ENCODE measurements at places on chromosomes 12 and 14.
A peak's percentile ranks its signal among the peaks of the same experiment; 100 is the strongest.

GRCh38 chr12:6171409-6172015 is 28.7 kb upstream of the CD9 start:
- no peak for DNase-seq

- no peak for DNase-seq
These were observed 38.6 kb upstream of the NRXN3 start for GRCh38 chr14:78131616-78132015.

- DNase-seq = no peak
These were observed 45.1 kb downstream of the SSH1 start for GRCh38 chr12:108812324-108812723.

GRCh38 chr12:8913702-8914032 is 642 bp upstream of the PHC1 start:
- peak; percentile 58 for DNase-seq

GRCh38 chr12:107677671-107678070 is 7.9 kb upstream of the PWP1 start:
- DNase-seq = no peak

- DNase-seq = no peak
These were observed 41.9 kb upstream of the OASL start for GRCh38 chr12:121080909-121081308.

DNA sequence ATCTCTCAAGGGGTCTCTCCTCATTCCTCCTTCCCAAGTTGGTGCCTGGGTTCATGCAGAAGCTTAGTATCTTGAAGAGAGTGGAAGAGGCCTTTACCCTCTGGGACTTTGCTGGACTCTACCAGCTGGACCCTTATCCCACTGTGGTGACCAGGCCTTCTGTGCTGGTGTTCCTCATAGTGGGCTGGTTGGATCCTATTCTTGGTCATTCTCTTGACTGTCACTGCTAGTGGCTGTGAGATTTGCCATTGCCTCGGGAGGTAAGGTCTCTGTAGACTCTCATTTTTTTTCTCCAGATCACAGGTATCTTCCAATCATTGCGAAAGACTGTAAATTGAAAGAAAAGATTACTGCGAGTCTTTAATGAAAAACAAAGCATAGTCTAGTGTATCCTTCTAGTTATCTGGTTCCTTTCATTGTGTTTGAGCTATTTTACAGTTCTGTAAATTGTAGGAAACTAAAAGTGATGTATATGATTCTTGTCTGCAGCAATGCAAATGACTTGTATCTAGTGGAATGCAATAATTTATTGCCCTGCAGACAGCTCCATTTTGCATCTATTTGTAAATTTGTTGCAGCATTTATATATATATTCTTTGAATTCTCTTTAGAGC is 217.9 kb downstream of the AEBP2 start:
- no peak for DNase-seq

GRCh38 chr14:78509516-78509915 is 339.3 kb downstream of the NRXN3 start:
- DNase-seq = no peak

- DNase-seq = no peak
These were observed 31.1 kb downstream of the BEGAIN start for GRCh38 chr14:100556140-100556475.

- DNase-seq = no peak
These were observed 4.1 kb upstream of the KRT7 start for GRCh38 chr12:52228931-52229330.

DNA sequence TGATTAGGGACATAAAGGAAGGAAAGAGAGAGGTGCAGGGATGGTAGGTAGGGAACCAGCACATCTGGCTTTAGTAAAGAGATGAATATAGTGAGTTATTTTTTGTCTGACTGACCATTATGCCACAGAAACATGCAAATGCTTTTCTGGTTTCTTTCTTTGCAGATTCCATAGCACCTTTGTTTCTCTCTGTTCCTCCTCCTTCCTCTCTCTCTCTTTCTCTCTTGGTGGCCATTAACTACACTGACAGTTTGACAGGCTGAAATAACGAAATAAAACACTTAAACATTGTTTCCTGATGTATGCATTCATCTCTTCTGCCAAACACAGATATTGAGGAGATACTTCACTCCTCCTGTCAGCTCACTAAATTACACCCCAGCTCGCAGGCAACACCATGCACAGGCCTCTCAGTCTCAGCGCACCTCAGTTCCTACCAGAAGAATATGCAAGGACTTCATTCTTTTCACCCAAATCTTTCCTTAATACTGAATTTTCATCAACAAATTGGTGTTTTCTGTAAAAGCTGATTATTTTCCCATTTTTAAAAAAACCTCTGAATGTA is 406.9 kb upstream of the SOX5 start:
- no peak for DNase-seq

- no peak for DNase-seq
These were observed 175.8 kb downstream of the PAWR start for GRCh38 chr12:79514730-79515529.

GRCh38 chr12:10175846-10176636 is 2.8 kb upstream of the TMEM52B start:
- no peak for DNase-seq

DNA sequence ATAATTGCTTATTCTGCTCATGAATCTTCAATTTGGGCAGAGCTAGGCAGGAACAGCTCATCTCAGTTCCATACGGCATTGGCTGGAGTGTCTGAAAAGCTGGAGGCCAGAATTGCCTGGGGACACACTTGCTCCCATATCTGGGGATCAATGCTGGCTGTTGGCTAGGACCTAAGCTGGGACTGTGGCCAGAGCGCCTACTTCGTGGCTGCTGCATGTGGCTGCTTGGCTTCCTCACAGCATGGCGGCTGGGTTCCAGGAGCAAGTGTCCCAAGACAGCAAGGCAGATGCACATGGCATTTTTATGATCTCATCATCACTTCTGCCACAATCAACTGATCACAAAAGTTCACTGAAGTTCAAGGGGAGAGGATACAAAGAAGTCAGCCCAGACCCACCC is 200.2 kb downstream of the TTC8 start:
- no peak for DNase-seq

- DNase-seq = no peak
These were observed 50.5 kb downstream of the IRF2BPL start for GRCh38 chr14:76977793-76978720.

- no peak for DNase-seq
These were observed 115.6 kb upstream of the PKP2 start for GRCh38 chr12:33012226-33012625.

DNA sequence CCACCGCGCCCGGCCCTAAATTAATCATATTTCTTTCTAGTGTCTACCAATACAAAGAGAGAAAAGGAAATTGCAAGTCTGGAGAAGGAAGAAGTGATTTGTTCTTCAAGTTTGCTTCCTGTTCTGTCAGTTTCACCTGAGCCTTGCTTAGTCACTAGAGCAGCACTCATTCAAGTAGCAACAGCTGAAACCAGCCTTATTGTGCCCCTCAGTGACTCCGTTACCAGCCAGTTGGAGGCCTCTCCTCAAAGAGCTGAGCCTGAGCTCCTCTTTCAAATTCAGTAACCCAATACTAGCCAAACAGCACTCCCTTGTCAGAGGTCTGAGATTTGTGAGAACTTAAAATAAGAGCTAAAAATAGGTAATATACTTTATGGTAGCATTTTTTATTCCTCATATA is 17.4 kb downstream of the PAWR start:
- no peak for DNase-seq

DNA sequence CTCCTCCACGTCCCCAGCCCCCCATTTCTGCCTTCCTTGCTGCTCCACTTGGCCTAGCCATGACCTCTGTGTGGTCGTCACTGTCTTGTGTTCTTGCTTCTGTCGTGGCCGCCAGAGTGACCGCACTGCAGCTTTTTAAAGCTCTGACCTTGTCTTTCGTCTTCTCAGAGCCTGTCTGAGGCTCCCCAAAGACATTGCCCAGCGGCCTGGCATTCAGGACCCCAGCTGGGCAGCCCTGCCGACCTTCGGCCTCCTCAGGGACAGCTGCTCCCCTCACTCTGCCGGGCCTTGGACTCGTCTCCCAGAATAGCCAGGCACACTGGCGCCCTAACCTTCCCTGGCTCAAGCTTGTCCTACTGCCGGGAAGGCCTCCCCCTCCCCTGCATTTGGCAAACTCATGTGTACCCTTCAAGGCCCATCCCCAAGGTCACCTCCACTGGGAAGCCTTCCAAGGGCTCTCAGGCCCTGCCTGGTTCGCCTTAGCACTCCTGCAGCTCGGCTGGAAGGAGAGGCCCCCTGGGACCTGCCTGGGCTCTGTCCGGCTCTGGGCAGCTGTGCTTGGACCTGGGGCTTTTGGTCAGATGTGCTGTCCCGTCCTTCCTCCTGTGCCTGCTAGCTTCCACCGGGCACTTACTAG is 15.7 kb upstream of the DLK1 start:
- no peak for DNase-seq

- peak; percentile 57 for DNase-seq
These were observed 181.1 kb downstream of the ESR2 start for GRCh38 chr14:64112867-64113678.

- no peak for DNase-seq
These were observed 91.7 kb downstream of the MYRFL start for GRCh38 chr12:69916544-69917235.

DNA sequence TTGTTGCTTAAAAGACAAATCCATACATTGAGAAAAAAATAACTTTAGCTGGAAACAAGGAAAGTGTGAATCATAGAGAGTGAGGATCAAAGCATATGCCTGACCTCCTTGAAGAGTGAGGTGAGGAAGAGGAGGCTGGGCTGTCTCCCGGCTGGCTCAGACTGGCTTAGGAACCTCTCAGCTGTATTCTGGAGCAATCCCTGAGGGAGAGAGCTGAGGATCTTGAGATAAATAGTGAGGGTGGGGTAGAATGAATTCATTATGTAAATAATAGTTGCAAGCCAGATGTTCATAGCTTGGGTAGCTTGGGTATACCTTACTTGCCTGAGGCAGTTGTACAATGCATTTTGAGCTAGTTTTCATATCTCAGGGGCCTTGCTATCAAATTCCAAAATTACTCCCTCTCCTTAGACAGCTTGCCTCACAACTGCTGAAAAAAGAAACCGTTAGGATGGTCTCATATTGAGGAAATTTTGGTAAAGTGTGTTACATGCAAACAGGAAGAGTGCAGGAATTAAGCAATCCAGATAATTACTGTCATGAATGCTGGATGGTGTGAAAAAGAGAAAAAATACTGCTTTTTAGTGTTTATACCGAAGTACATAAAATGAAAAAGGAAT is 30.5 kb upstream of the SLC15A5 start:
- DNase-seq = no peak

DNA sequence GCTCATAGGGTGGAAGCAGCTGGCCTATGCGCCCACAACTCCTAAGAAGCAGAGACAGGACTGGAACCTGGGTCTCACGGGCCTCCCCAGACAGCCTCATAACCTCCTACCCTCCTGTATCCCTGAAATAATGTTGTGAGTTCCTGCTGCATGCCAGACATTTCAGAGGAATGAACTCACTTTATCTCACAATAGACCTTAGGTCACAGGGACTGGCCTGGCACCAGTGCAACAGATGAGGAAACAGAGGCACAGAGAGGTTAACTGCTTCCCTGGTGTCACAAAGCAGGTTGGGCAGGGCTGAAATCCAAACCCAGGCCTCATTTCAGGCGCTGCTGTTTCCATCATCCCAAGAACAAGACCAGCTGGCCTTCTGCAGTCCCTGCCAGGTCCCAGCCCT is 5.3 kb downstream of the PHETA1 start:
- DNase-seq = no peak

- DNase-seq = no peak
These were observed 108.4 kb downstream of the BRMS1L start for GRCh38 chr14:35934499-35934898.

DNA sequence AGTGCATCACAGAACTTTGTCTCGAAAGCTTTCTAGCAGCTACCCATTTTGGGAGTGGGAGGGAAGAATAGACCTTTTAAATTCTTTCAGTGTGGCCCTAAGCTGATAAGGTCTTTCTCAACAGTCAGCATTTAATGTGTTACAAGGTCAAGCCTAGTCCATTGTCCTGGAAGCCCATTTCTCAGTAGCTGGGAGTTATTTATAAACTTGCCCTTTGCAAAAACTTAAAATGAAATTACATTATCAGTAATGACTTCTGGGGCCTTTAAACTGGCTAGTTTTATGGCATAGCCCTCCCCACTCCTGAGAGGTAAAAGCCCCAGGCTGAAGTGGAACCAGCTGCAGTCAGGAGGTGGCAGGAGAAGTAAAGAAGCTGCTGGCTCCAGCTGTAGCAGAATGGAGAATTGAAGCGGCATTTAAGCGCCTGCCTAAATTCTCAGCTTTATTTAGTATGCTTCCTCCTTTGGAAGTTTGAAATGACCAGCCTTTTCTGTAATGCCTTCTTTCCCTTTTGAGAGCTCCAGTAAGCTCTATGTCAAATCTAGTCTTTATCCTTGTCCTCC is 12.4 kb downstream of the COPZ1 start:
- DNase-seq = no peak

Measured in NCI-H1105 (cell line).